Osteocyte (in vitro differentiated cells): ENCODE measurements at places on chromosomes 4 and X.

DNA sequence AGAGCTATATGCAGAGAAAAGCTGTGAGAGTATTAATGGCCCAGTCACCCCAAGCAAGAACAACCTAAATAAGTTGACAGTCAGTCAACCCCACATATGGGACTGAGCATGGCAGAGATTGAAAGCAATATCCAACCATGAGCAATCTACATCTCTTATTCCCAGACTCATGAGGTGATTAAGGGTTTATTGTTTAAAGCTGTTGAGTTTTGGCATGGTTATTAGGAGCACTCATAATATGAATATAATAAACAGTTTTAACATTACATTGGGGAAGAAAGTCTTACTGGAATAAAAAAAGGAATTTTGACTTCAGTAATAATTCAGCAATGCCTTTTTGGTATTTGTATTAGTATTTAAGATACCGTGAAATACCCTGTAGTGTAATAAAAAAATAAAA is 1627.4 kb downstream of the STIM2 start:
- no peak for DNase-seq

- DNase-seq = no peak
Measured at GRCh38 chr4:26171941-26172340, 148.9 kb upstream of the RBPJ start.

DNA sequence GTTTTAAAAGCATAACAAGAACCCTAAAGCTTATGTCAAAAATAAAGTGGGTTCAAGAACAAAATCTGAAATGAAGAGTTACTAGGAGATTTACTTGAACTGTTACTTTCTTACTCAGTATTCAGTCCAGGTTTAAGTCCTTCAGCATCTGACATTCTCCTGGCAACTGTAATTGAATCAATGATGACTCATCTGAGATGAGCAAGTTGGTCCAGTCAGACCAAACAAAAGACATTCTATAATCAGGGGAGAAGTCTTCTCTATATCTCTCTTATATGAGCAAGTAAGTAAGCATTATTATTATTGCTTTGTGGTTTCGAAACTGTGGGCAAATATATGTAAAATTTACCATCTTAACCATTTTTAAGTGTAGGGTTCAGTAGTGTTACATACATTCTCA is 34.6 kb downstream of the MAP9 start:
- DNase-seq = no peak

GRCh38 chr4:41384992-41385391 is 128.3 kb downstream of the UCHL1 start:
- DNase-seq = no peak

DNA sequence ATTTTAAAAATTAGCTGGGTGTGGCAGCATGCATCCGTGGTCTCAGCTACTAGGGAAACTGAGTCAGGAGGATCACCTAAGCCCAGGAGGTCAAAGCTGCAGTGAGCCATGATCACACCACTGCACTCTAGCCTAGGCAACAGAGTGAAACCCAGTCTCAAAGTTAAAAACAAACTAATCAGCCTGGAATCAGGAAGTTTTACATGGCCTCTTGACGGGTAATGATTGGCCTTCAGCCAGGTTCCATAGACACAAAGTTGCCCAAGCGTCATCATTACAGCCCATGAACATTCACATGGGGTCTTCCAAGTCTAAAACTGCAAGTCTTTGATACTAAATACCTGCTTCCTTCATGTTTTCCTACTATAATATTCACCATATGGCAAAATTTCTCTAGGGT is 10.0 kb upstream of the RGN start:
- DNase-seq = no peak
